ENCODE measurements at places on chromosomes 3 and 15. TPM values are rescaled to one million over a fixed set of nuclear protein-coding genes. Genes with fewer than 3 reads are reported as not detected.

Gene PRKCD
- 36.3 TPM for total RNA-seq

DNA sequence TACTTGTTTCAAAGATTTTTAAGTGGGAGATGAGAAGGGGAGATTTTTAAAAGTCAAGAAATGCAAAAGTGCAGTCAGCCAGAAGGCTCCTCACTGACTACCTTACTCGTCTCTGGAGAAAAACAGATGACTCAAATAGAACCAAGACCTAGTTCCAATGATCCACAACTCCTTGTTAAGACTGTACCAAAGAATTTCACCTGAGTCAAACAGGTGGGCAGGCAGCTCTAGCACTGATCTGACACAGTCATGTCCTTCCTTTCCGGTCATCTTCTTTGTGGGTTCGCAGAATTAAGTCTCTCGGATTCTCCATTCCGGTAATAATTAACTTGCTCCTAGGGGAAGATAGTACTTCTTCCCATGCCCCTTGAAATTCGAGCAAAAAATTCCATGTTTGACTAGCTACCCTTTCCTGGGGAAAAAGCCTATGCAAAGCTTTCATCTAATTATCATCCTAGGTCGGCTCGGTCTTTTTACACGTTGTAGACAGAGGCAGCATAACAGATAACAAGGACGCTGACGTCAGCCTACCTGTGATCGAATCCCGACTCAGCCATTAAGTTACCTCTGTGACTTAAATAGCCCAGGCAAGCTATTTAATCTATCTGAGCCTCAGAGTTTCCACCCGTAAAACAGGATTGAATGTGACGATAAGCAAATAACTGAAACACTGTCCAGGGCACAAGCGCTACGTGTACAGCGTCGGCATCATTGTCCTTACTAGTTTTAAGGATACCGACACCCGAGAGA is 758 bp downstream of the SELENOK start:
- no peak for DNase-seq

GRCh38 chr3:148227534-148227933 is 470.2 kb upstream of the AGTR1 start:
- DNase-seq, result no peak
- H3K4me3 ChIP-seq, result no peak overlapping the region
- H3K4me1 ChIP-seq, result no peaks in the 10 kb centered on the region

- H3K4me1 ChIP-seq, result no peaks in the 10 kb centered on the region
- no peaks in the 10 kb centered on the region for H3K36me3 ChIP-seq
- no peak for DNase-seq
- no peak overlapping the region for H3K4me3 ChIP-seq
- no peak overlapping the region for H3K27ac ChIP-seq
These were observed 28.1 kb downstream of the ADIPOQ start for GRCh38 chr3:186870421-186871201.

DNA sequence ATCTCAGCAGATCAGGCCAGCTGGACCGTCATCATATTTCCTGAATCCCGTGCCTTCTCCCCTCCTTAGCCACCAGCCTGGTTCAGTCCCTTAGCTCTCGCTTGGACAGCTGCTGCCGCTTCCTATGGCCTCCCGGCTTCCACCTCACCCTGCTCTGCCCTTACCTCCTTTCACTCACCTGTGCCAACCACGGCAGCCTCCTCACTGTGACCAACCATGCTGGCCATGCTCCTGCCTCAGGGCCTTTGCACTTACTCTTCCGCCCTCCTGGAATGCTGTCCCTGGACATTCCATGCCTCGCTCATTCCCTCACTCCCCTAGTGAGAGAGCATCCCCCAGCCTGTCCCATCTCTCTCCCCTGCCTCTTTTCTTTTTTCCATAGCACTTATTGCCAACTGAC is 19.2 kb downstream of the GRIP2 start:
- no peak overlapping the region for H3K4me3 ChIP-seq
- no peaks in the 10 kb centered on the region for H3K36me3 ChIP-seq
- DNase-seq, result no peak
- H3K27ac ChIP-seq, result no peak overlapping the region
- H3K4me1 ChIP-seq, result no peaks in the 10 kb centered on the region
- no peaks in the 10 kb centered on the region for H3K27me3 ChIP-seq

Gene MESP1
- 0.85 TPM for total RNA-seq

Gene SLC51B
- not detected for total RNA-seq

Gene PLAAT1
- not detected for total RNA-seq

- H3K27ac ChIP-seq, result peak overlapping the region; percentile 53
- H3K4me3 ChIP-seq, result no peak overlapping the region
- no peaks in the 10 kb centered on the region for H3K4me1 ChIP-seq
- H3K36me3 ChIP-seq, result no peaks in the 10 kb centered on the region
- no peaks in the 10 kb centered on the region for H3K27me3 ChIP-seq
- no peak for DNase-seq
These were observed 112.7 kb downstream of the CHSY1 start for GRCh38 chr15:101138913-101139880.

DNA sequence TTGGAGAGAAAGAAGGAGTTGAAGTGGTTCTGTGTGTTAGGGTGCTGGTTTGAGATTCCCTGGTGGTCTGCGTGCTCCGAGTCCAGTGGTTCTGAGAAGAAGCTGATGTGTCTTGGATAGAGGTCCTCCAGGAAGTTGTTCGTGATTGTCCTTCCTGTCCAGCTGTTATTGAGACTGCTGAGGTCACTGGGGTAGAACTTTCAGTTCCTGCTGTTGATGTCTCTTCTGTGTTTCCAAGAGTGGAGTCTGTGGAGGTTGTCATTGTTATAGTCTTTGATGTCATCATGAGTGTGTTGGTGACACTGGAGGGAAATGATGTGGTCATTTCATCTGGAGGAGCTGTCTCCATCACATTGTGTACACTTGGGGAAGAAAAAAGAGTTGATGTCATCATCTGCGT is 20.8 kb downstream of the MUC4 start:
- H3K36me3 ChIP-seq, result no peaks in the 10 kb centered on the region
- no peaks in the 10 kb centered on the region for H3K4me1 ChIP-seq
- no peak for DNase-seq
- no peaks in the 10 kb centered on the region for H3K27me3 ChIP-seq
- H3K4me3 ChIP-seq, result no peak overlapping the region
- H3K27ac ChIP-seq, result no peak overlapping the region

DNA sequence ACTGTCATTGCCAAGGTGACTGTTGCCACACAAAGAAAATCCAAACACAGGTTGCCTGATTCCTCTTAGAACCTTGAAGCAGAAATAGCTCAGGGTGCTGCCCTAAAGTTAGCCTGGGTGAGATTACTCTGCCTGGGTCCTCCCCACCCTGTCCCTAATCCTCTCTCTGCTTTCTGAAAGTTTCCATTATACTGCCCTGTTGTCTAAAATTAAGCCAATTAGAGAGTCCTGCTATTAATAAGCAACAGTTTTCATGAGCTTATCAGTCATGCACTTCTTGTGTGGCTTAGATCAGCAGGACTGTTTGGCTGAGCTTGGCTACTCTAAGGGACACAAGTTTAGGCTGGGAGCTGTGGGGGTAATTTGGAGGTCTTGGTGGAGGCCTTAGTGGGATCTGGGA is 334.7 kb upstream of the LRRFIP2 start:
- peaks cover 36% of the 10 kb centered on the region for H3K36me3 ChIP-seq
- peaks cover 22% of the 10 kb centered on the region for H3K4me1 ChIP-seq
- peak overlapping the region; percentile 61 for H3K27ac ChIP-seq
- H3K27me3 ChIP-seq, result no peaks in the 10 kb centered on the region
- H3K4me3 ChIP-seq, result peak overlapping the region; percentile 4
- no peak for DNase-seq

Measured in ascending aorta (tissue), 2 donors.